ENCODE measurements at places on chromosomes 1 and 21.
A peak's percentile ranks its signal among the peaks of the same experiment; 100 is the strongest.

GRCh38 chr1:36524359-36525062 is 41.8 kb upstream of the CSF3R start:
- no peak for DNase-seq

GRCh38 chr1:67558449-67559193 is 126.4 kb upstream of the GADD45A start:
- DNase-seq, result no peak

DNA sequence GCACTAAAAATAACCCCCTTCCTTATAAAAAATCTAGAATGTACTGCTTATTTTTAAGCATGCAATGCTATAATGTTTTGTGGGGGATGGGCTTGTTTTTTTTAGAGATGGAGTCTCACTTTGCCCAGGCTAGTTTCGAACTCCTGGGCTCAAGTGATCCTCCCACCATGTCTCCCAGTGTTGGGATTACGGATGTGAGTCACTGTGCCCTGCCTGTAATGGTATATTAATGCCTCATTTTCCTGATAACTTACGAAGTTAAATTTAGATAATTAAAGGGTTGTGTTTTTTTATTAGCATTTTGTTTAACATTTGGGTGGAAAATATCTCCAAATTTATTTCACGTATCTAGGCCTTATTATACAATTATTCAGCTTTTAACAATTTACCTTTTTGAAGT is 6.5 kb downstream of the RNF11 start:
- no peak for DNase-seq

GRCh38 chr1:202029727-202030126 is 19.3 kb downstream of the ELF3 start:
- DNase-seq, result no peak

DNA sequence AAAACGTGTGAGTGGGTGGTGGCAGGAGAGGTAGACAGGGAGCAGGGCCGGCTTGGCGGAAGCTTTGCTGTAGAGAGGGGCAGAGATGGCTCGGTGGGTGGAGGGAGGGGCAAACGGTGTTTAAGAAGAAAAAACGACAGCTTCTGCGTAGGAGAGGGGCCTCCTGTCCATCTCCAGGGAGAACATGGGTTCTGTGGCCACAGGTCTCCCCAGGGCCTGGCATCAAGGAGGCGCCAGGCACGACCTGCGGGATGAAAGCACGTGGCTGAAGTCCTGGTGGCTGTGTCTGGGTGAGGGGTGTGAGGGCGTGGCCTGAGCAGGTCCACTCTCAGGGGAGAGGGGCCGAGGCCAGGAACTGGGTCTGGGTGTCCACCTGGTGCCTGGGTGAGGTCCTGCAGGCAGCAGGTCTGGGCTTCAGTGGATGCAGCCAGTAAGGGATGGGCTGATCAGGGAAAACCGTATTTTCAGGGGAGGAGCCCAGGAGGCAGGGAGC is 940 bp upstream of the PRKCZ start:
- peak; percentile 51 for DNase-seq

DNA sequence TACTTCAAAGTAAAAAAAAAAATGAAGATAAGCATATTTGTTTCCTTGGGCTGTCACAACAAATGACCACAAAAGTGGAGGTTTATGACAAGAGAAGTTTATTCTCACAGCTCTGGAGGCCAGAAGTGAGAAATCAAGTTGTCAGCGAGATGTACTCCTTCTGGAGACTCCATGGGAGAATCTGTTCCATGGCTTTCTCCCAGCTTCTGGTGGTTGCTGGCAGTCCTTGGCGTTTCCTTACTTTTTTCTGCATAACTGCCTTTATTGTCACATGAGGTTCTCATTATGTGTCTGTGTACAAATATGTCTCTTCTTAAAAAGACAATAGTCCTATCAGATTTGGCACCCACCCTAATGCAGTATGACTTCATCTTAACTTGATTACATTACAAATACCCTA is 398.3 kb downstream of the KCNT2 start:
- no peak for DNase-seq

DNA sequence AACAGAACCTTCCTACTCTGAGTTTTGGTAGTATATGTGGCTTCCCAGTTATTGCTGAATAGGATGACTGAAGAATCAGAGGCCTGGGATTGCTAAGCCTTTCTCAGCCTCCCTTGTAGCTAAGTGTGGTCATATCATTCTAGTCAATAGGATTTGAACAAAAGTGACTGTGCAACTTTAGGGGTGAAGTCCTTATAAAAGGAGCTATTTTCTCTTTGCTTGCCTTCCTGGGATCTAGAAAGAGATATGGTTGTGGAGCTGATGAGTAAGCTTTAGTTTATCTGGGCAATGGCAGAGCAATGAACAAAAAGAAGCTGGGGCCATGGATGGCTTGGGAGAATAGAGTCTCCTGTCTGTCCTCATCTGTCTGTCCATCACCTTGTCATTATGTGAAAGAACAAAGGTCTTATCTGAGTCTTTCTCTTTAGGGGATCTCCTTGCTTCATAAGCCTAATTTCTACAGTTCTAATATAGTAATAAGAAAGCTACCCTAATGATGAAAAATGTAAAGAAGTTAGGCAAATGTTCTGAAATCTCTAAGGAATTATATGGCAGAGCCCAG is 91.5 kb downstream of the TENT5C start:
- no peak for DNase-seq

GRCh38 chr1:226134170-226135058 is 52.1 kb downstream of the ACBD3 start:
- no peak for DNase-seq

DNA sequence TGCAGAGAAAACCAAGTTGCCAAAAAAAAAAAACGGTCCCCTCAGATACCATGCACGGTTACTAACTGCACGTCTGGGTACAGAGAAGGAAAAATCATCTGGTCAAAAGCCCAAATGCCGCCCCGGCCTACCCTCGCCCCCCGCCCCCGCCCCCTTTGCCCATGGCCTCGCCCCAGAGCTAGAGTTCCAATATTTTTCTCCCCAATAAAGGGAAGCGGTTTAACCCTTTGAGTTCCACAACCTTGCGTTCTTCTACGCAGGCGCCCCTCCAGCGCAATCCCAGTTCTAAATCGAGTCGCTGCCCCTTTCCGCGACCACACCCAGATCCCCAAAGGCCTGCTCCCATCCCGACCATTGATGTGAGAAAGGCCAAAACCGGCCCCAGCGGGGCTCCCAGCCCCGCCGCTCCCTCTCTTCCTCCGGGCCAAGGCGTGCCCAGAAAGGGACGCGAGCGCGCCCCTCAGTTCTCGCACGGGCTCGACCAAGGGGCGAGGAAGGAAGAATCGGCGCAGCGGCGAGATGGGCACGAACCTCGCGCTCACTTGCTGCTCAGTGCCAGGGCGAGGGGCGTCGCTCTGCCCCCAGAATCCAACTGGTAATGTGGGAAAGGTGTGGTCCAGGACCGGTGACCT is 797 bp downstream of the WDR47 start:
- no peak for DNase-seq

DNA sequence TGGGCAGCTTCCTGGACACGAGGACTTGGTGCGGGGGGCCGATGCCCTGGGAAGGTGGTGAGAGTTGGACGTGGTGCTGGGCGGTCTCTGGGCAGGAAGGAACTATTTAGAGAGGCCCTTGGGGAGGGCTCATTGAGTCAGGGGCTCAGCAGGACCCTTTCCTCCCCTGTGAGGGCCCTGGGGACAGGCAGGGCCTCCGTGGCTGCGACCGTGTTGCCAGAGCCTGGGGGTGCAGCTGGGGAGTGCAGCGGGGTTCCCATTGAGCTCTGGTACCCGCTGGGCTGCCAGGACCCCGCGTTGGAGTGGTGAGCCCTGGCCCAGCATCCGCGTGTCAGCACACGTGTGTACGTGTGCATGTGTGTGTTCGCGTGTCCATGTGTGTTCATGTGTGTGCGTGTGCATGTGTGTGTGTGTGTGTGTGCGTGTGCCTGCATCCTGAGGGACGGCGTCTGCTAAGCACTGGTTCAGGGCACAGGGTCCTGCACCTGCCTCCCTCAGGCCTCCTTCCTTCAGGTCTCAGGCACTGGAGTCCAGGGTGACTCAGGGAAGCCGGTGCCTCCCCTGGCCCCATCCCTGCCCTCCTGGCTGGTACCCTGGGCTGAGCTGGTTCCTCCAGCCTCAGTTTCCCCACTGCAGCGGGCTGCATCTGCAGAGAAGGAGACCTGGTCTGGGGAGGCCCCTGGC is 10.7 kb downstream of the RNF223 start:
- DNase-seq, result no peak
